ENCODE measurements at places on chromosomes 7 and 10.

DNA sequence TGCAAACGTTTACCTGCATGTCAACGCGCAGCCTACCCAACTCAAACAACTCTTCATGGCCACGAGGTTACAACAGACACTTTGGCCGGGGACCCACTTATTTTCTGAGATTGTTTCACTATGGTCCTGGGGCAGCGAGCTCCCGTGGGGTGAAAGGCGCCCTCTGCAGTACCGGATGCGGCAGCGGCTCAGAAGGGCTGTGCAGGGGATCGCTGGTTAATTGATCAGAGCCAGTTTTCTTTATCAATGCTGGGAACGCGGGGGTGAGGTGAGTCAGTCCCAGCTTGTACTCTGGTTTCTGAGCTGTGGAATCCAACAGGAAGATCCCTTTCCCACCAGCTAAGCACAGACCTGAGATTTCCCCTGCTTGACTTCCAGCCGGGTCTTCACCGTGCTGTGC lies 366.5 kb upstream of the KLF6 start:
- DNase-seq: no peak

DNA sequence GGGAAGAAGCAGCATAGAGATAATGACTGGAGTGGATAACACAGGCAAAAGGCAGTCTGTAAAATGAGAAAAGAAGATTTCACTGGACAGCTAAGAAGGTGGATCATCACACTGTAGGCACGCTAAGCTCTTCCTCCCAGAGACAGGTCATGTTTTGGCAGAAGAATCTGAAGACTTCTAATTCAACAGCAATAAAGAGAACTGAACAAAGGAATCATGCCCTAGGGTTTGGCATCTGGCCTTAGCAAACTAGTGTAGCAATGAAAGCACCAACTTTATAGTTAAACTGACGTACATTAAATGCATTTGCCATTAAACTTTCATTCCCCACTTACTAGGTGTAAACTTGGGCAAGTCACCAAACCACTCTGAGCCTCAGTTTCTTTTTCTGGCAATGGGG lies 84.4 kb upstream of the SEM1 start:
- DNase-seq: no peak

GRCh38 chr10:113743594-113743993 lies 7.9 kb upstream of the PLEKHS1 start:
- no peak for DNase-seq

DNA sequence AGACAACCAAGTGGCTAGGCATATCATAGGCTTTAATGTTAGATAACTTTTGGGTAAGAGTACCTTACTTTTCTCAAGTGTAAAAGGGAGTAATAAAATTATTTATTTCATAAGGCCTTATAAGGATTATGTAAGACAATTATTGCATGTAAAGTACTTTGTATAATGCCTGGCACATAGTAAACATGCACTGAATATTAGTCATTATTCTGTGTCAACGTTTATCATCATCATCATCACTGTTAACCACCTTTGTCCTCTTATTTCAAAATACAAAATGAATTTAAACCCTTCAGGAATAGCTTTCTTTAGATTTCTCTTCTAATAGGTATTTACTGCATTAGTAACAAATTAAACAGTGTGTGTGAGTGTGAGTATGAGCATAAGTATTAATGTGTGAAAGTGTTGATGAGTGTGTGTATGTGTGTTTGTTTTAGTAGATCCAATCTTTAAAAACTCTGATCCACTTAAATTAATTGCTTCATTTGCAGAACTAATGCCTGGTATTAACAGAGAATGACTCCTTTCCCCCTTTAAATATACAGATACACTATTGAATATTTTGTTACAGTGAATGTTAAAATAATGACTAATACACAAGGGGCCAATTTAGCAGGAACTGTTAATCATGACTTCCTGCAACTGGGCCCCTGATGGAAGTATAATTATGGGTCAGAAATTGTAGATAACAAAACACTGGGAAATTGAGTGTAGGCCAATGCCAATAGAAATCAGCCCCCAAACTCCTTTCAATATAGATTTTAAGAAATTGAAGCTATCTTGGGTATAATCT lies 213.3 kb upstream of the FZD8 start:
- DNase-seq: no peak

- DNase-seq: no peak
Observed at GRCh38 chr7:107530751-107531150, 33.0 kb downstream of the COG5 start.

DNA sequence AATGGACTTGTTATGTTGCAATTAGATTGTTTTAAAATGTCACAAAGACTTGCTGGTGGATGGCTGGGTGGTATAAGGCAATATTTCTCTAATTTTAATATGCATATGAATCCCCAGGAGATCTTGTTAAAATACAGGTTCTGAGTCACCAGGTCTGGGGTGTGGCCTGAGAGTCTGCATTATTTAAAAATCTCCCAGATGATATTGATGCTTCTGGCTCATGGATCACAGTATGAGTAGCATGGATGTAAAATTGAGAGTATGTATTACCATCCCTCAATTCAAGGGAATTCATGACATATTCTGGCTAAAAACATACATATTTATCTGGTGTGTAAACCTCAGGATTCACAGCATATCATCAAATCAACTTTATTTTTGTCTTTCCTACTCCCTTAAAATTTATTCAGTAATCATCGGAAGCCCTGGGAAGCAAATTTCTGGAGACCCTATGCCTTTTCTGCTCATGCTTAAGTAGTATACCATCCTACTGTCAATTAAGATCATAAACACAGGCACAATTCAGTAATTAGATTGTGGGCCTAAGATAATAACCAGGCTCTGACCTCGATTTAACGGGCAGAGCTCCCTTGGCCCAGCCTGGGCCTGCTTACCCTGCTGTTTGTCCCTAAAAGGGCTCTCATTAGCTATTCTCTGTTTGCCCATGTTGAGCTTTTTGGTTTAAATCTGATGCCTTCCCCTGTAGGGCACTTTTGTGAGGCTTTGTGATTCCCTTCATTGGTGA lies 29.6 kb upstream of the ICA1 start:
- no peak for DNase-seq

DNA sequence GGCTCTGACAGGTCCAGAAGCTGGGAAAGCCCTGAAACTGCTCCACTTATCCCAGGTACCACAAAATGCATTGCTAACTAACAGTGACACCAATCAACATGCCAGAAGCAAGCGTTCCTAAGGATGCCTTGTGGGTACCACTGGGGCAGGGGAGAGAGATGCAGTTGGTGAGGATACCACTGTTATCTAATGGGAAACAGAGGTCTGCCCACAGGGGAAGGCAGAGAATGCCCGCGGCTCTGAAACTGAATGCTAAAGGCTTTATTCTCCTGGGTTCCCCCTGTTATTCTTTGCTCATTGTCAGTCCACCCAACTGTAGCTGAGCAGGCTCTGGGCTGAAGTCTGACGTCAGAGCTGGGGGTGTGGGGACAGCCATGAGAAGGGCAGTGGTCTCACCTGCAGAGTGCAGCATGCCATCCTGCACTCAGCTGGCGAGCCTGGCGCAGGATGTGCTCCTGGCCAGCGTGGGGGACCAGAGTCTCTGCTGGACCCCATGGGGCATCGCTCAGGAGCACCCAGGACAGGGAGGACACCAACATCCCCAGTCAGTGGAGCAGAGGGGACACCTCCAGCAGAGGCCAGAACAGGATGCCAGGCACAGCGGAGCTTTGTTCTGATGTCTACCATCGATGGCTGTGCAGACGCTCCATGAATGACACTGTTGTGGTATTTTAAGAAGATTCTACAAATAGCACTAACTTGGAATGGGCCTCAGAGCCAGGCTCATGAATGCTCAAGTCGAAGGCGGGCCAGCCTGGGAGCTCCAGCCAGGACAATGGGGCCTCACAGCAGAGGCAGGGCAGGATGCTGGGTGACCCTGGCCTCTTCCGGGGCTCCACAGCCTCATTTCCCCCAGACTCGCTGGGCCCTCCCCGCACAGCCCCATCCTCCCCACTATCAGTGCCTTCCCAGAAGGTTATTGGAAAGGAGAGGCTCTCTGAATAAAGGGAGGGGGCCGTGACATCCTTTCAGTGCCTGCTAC lies 95.8 kb downstream of the ARHGAP22 start:
- no peak for DNase-seq

- peak; percentile 98 for DNase-seq
Observed at GRCh38 chr7:44200699-44201461, at the start of gene YKT6. TSS of gene YKT6 (plus strand) at chr7:44200978. CDS start at chr7:44201136, 158 bp downstream.

DNA sequence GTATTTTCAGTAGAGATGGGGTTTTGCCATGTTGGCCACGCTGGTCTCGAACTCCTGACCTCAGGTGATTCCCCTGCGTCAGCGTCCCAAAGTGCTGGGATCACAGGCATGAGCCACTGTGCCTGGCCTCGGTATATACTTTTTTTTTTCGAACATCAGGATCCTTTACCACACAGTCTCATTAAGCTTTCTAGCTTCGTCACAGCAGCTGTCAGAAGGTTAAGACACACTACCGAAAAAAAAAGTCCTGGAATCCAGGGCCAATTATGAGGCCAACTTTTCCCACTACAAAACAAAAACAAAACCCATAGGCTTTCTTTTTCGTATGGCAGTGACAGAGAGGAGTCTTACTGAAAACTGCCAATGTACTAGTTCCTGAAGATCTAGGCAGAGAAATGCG lies 30.7 kb downstream of the ZC3HC1 start:
- no peak for DNase-seq

- peak; percentile 31 for DNase-seq
Observed at GRCh38 chr10:45373576-45374349, at the start of gene ALOX5. TSS of gene ALOX5 (plus strand) at chr10:45374216. CDS start at chr10:45374280, 64 bp downstream.

GRCh38 chr7:112495810-112496462 lies 15.1 kb downstream of the LSMEM1 start:
- DNase-seq: peak; percentile 62

Measured in kidney tubule cell (primary cell).